NCI-H2107 (cell line): ENCODE measurements at places on chromosomes 6 and 20.

DNA sequence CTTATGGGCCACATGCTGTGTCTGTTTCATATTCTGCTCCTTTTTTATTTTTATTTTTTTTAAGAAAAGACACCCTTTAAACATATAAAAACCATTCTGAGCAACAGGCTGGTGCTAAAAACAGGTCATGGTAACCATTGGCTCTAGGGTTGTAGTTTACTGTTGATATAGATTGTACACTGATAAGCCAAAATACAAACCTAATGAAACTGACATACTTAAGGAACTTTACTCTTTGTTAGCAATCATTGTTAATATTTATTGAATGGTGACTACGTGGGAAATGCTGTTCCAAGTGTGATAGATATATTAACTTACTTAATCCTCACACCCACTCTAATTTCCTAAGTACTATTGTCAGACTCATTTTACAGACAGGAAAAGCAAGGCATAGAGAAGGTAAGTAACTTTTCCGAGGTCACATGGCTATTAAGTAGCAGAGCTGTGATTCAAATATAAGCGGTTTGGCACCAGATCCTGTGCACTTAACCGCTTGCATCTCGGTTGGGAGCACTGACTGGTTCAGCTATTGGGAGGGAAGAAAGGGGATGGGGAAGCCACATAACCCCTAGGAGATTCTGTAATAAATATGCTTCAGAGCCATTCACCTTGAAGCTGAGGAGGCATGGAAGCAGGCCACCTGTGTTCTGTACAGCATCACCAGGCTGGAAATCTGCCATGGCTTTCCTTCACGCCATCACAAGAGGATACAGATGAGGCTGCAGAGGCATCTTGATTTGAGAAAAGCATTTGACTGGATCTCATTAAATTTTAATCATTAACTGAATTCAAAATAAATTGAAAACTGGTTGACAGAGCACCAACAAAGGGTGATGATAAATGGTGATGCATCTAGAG lies 4.9 kb downstream of the TRAF3IP2 start:
- no peak for DNase-seq

DNA sequence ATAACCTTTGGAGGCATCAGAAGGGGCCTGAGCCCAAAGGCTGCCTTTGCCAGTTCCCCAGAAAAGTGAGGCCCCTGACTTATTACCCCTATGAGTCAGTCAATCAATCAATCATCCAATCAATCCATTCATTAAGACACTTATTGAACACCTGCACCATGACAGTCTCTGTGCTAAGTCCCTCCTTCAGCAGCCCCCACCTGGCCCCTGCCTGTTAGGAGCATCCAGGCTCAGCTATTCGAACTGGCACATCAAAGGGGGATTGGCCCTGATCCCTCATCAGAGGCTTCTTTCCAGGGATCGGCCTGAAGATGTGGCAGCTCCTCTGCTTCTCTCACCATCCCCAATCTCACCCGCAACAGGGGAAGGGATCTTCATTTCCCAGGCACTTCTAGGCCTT lies 27.7 kb upstream of the VEGFA start:
- DNase-seq: no peak

- DNase-seq: no peak
Measured at GRCh38 chr6:39338397-39338796, 15.9 kb upstream of the KCNK16 start.

GRCh38 chr6:157682856-157683481 lies 140.1 kb upstream of the SNX9 start:
- DNase-seq: no peak

DNA sequence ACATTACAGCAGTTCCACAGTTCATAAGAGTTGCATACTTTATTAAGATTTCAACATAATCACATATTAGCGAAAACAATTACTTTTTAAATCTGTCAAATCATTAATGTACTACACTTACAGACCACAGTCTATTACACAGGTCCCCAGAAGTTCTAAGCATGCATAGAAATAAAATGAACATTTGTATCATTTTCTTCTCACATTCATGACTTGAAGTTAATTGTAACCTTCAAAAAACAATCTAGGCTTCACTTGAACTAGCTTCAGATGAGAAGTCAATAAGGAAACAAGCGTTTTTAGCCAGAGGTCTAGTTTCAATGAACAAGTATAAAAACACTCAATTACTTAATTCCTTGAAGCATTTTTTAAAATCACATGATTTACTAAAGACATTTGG lies 238.3 kb downstream of the HACE1 start:
- no peak for DNase-seq

DNA sequence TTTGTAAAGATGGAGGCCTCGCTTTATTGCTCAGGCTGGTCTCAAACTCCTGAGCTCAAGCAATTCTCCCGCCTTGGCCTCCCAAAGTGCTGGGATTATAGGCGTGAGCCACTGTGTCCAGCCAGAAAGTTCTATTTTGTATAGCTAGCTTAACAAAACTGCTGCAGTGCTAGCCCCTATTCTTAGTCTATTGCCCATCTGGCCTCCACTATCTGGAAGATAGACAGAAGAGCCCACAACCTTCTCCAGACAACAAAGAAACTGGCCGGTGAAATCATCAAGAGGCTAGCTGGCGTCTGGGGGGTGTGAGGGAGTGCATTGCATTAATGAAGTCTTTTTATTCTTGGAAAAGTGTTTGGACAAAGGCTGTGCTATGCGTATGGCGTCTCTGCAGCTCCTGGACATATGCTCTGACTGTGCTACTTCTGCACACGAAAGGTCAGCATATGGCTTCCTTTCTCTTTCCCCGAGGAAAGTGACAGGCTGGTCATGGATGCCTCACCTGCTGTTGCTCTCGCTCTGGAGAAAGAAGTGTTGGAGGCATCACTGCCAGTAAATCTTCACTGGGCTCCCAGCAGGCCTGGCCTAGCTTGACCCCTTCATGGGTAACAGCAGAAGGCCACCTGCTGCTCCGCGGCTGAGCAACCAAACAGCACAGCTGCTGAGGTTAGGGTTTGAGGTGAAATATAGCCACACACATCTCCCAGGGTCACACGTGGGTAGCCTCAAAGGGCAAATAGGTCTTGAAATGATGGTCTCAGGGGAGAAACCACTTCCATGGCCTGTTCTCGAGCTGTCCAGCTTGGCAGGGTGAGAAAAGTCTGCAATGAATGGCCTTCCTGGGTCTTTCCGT lies 95.1 kb upstream of the IYD start:
- no peak for DNase-seq

- DNase-seq: no peak
Measured at GRCh38 chr6:106220485-106220884, 105.1 kb downstream of the ATG5 start.

DNA sequence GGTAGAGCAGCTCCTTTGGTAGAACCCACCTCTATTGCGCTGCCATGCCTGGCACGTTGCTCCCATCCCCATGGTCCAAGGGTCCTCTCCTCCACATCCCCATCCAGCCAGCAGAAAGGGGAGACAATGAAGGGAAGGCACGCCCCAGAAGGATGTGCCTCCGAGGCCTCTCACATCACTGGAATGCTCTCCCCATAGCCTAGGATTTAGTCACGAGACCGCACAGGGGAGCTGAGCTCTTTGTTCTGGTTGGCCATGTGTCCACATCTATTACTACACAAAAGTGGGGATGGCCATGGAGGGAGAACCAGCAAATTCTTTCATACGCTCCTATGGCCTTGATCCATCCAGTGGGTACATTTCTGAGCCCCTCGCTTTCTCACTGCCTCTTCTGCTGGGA lies 60.5 kb upstream of the SALL4 start:
- no peak for DNase-seq

DNA sequence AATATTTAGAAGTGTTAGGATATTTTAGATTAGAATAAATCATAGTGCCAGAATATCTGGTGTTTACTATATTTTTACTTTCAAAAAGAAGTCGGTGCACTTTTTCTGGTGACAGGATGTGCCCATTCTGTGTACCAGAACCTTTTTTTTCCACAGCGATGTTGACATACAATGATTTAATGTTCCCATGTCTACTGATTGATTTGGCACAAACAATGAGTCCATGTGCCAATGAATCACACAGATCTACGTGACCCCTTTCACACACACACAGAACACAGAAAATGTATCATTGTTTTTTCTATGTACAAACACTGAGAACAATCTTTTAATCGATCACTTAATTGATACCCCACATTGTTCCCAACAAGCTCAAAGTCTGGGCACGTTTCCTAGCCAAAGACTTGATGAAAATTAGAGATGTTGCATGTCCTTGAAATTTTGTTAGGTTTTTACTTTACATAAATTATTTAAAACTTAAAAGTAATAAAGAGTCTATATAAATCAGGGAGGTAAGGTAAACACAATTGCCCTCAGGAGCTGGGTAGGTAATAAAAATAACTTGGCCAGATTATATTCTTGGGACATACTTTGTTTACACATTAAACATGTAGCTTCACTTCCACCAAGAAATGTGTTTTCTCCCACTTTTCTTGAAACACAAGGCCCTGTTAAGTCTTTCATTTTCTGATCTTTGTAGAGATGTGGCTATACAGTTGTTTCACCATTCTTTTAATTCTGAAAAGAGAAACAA lies 36.4 kb upstream of the SOX4 start:
- no peak for DNase-seq

DNA sequence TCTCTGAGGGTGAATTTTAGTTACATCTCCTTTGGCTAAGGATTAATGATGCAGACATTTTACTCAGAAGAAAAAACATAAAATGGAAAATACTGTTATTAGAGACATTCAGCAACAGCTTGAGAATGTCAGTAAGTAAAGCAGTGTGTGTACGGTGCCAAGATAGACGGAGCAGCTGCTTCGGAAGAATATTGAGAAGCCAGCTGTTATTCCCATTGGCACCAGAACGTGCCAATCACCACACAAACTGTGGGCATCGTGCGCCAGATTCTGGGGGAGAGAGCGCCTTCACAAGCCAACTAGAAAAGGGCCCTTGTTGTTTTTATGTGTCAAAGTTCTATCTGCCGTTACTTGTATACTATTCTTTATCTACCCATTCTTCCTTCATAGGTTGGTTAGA lies 163.4 kb downstream of the MTFR2 start:
- no peak for DNase-seq

DNA sequence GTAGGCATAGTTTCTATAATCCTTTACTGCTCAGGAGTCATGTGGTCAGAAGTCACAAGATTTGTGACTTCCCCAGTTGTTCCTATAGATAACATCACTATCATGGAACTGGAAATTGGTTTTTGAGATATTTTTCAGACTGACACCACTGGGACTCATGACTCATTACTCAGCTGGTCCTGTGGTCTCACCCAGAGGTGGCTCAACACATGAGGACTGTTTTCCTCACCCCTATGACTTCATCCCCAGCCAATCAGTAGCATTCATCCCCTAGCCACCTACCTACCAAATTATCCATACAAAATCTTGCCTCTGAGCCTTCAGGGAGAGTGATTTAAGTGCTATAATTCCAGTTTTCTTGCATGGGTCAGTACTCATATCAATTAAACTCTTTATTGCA lies 1217.7 kb downstream of the EPHA7 start:
- no peak for DNase-seq

GRCh38 chr20:4138056-4138455 lies 122.7 kb upstream of the RNF24 start:
- DNase-seq: no peak

DNA sequence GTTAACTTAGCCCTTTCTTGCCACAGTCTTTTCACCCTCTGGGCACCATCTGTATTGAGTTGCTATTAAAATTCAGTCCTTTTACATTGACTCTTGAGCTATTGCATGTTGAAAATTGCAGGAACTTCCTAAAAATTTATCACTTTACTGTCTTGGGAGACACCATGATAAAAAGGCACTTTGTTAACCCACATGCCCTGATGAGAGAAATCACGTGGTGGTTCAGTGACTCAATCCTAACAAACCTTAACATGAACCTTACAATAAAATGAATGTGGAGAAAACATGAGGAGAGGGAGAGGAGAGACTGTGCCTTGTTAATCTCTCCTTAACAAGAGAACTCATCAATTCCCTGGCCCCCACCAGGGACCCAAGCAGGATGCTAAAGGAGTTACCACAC lies 30.8 kb downstream of the GSTA4 start:
- DNase-seq: no peak

GRCh38 chr20:1671891-1672669 lies 14.5 kb upstream of the SIRPG start:
- DNase-seq: no peak

GRCh38 chr6:52881996-52882841 lies 27.3 kb downstream of the GSTA3 start:
- no peak for DNase-seq

GRCh38 chr6:108348655-108349349 lies 53.9 kb downstream of the AFG1L start:
- no peak for DNase-seq

GRCh38 chr6:10759312-10759839 lies 11.8 kb downstream of the TMEM14B start:
- no peak for DNase-seq

- no peak for DNase-seq
Measured at GRCh38 chr20:36777167-36777566, 3.6 kb upstream of the DSN1 start.

DNA sequence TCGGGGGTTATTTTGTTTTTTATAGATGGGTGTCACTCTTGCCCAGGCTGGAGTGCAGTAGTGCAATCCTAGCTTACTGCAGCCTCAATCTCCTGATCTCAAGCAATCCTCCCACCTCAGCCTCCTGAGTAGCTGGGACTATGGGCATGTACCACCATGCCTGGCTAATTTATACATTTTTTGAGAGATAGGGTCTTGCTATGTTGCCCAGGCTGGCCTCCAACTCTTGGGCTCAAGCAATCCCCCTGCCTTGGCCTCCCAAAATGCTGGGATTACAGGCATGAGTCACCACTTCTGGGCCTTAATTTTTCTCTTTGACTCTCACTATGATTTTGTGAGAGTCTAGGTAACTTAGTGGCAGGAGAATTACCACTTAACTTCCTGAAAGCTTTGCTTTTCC lies 23.3 kb downstream of the AKAP12 start:
- no peak for DNase-seq

DNA sequence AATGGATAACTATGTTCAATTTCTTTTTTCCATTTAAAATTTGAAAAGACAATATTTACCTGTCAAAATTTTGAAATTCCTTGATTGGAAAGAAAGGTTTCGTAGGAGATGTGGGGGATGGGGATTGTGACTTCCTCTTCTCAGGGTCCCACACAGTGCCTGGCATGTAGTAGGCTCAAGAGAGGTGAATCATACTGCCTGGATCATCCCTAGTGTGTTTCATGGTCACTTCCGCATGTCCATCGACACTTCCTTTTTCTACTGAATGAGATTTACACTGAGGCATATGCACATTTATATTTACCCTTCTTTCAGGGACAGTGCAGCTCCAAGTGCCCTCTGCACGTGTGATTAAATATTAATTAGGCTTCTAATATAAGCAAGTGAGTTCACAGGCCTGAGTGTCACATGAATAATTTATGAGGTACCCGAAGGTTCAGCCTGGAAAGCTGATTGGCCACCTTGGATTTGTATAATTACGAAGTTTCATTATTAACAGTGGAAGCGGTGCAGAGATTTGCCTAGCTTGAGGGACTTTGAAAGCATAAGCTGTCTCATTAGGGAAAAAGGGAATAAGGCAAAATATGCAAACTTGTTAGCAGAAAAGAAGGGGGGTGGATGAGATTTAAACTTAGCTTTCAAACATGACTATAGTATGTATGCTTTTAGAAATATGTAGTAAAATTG lies 177.5 kb upstream of the MMS22L start:
- no peak for DNase-seq
